ENCODE measurements at places on chromosomes 3 and 15. TPM values are rescaled to one million over a fixed set of nuclear protein-coding genes. Genes with fewer than 3 reads are reported as not detected.

The ADGRG7 gene
- not detected for total RNA-seq

The ANKUB1 gene
- 1.8 TPM for total RNA-seq

The GADL1 gene
- 0.61 TPM for total RNA-seq

The ZNF662 gene
- total RNA-seq, result 15.8 TPM

The SPINK8 gene
- total RNA-seq, result 1.0 TPM

The MYL3 gene
- total RNA-seq, result 2.2 TPM

All from spinal cord (tissue), 10 donors.